ENCODE measurements at places on chromosomes 13 and 19.

- no peak for DNase-seq
Measured at GRCh38 chr13:35699825-35700510, 223.5 kb upstream of the MAB21L1 start.

- DNase-seq: no peak
Measured at GRCh38 chr13:59332966-59333365, 830.8 kb downstream of the DIAPH3 start.

DNA sequence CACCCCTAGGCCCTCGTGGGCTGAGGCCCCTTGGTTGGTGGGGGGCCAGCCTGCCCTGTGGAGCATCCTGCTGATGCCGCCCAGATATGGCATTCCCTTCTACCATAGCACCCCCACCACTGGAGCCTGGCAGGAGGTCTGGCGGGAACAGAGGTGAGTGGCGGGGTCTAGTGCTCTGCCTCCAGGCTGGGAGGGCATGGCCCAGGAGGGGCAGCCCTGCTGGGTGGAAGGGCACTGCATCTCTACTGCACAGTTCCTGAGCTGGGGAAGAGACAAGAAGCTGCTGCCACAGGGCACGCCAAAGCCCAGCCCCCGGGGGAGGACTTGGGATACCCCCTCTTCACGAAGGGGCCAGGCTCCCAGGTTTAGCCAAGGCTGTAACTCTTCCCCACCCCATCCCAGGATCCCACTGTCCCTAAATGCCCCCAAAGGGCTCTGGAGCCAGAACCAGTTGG, 2.4 kb upstream of the KMT2B start:
- DNase-seq: no peak

- no peak for DNase-seq
Measured at GRCh38 chr13:30502237-30502636, 36.5 kb upstream of the HMGB1 start.

- DNase-seq: no peak
Measured at GRCh38 chr13:85806553-85807175, 7.4 kb upstream of the SLITRK6 start.

DNA sequence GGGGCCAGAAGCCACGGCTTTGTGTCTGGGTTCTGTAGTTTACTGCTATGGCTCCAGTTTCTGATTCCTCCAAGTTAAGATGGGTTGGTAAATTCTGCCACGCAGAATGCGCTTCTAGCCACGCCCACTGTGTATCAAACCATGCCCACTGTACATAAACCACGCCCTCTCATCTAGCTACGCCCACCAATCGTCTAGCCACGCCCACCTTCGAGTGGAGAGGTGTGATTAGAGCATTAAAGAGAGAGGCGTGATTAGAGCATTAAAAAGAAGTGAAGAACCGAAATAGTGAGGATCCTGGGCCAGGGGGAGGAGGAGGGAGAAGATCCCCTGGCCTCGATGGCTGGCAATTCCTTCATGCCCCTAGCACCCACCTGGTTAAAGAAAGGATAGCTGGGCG, 43.7 kb upstream of the ADGRE5 start:
- DNase-seq: no peak

DNA sequence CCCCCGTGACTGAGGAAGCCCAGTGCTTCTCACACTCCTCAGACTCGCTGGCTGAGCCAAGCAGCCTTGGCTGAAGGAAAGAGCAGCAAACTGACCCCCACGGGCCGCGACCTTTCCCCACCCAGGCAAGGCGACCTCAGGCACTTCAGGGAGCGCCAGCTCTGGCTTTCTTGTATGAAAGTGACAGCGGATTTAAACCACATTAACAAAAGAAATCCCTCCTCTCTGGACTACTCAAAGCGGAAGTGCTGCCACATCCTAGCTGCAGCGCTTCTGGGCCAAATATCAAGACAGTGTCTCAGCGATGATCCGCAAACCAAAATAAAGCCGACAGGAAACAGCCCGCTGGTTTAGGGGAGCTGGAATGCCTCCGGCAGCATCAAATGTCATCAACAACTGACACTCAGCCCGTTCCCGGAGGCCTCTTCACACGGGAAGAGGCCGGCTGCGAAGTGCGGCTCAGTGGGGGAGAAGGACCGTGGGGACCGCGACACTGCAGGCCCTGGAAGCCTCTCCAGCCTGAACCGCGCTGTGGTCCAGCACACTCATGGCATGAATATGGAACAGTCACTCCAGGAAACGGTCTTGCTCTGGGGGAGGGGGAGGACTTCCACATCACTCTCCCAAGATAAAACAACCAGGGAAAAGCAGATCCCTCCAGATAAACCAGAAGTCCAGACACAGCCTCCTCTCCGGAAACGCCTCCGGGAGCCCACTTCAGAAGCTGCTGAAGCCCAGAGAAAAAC, 1.4 kb downstream of the RASA3 start:
- DNase-seq: no peak

- DNase-seq: no peak
Measured at GRCh38 chr19:4584670-4585460, 25.4 kb upstream of the SEMA6B start.

GRCh38 chr13:26784704-26785639, 24.4 kb upstream of the GPR12 start:
- no peak for DNase-seq

- no peak for DNase-seq
Measured at GRCh38 chr19:16867211-16867610, 21.6 kb upstream of the F2RL3 start.

GRCh38 chr13:77820431-77821149, 98.0 kb downstream of the EDNRB start:
- no peak for DNase-seq

DNA sequence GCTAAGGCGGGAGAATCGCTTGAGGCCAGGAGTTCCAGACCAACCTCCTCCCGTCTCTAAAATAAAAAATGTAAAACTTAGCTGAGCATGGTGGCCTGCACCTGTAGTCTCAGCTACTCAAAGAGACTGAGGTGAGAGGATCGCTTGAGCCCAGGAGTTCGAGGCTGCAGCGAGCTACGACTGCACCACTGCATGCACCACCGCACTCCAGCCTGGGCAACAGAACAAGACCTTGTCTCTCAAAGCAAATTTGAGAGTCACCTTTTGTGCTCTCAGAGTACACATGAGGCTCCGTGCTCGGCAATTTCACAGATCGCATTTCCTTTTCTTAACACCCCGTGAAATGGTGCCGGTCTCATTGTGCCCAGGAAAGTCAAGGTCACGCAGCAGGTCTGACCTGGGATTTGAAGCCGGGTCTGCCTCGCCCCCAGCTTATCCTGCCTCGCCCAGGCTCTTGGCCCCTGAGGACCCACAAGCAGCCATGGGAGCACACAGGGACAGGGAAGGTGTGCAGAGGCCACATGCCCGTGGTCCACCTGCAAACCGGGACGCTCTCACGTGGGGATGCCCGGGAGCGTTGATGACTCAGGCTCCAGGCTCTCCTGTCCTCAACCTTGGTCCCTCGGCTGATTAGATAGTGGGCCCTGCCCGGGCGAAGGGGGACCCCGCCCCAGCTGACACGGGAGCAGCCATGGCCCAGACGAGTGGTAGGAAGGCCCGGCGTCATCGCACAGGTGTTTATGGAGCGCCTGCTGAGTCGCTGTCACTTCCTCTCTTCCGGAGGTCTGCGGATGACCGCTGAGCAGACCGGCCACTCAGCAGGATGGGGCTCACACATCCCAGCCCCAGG, 1.1 kb upstream of the SMIM24 start:
- no peak for DNase-seq

- no peak for DNase-seq
Measured at GRCh38 chr13:64756621-64757020, 2473.5 kb downstream of the PCDH9 start.

GRCh38 chr13:44854313-44855060, 134.8 kb downstream of the NUFIP1 start:
- DNase-seq: no peak

DNA sequence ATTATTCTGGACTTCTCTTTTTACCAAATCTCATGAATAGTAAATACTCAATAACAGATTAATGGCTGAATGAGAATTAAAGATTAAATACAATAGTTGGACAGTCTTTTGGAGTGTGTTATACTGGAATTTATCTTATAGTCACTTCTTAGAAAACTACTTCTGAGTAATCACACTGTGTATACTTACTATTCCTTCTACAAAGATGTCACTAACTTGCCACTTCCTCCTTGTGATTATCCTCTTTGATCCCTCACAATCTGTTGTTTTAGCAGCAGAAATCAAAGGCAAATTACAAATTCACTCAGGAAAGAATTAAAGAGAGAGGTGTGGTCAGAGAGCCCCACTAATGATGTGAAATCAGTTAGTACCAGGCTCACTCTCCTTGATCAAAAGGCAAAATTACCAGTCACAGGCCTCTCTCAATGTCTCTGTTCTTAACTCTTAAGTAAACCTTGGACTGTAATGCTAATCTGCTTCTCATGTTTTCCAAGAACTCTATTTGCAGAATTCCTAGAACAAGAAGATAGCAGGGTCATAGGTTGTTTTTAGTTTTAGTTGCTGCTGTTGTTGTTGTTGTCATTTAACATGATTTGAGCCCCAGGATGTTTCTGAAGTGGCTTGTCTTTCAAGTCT, 37.3 kb upstream of the FNDC3A start:
- DNase-seq: no peak

DNA sequence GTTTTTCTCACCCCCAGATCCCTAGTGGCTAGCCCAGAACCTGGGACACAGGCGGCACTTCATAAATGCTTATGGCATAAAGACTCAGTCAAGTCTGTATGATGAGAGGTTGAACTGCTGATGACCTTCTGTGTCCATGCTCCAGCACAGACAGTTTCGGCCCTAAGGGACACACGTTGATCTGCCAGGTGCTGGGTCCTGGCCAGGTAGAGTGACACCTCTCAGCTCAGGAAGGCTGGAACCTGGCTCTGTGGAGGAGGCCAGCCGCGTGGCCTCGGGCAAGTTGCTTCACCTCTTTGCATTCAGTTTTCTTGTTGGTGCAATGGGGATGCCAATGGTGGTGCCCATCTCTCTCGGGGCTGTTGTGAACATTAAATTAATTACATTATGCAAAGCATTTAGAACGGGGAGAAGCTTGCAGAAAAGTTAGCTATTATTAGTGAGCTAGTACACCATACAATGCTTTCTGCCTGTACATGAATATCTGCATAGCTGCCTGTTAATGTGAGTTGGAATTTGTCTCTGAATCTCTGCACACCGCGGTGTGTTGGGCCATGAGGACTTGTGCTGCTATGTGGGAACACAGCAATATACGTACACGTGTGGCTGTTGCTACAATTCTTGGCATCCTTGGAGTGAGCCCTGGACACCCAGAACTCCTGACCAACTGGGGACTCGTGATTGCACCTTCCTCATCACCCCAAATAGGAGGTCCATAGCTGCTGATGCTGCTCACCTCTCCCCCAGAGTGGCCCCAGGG, 8.4 kb downstream of the GADD45B start:
- DNase-seq: no peak

DNA sequence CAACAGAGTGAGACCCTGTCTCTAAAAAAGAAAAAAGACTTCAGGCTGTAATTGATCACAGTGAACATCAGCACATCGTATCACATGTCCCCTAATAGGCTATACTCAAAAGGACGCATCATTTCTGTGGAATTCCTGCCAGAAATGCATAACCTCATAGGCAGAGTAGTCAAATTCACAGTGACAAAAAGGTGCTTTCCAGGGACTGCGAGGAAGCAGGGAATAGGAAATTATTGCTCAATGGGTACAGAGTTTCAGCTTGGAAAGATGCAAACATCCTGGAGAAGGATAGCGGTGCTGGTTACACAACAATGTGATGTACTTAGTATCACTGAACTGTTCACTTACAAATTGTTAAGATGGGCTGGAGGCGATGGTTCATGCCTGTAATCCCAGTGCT, 41.1 kb upstream of the MRI1 start:
- DNase-seq: no peak

DNA sequence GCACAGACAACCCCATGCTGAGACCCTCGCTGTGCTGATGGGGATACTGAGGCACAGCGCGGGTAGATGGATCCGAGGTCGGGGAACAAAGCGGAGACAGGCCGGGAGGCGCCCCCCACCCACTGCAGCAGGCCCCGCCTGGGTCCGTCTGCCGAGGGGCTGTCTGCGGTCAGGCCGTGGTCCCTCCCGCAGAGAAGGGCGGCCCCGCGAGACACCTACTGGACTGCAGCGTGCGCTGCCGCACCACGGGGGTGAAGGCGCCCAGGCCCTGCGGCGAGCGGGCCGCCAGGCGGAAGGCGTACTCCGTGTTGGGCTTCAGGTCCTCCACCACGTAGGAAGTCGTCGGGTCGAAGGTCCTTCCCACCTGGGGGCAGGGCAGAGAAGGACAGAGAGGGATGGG, 101.9 kb downstream of the PTPRS start:
- no peak for DNase-seq

- no peak for DNase-seq
Measured at GRCh38 chr13:44543369-44543768, 32.8 kb downstream of the TSC22D1 start.

DNA sequence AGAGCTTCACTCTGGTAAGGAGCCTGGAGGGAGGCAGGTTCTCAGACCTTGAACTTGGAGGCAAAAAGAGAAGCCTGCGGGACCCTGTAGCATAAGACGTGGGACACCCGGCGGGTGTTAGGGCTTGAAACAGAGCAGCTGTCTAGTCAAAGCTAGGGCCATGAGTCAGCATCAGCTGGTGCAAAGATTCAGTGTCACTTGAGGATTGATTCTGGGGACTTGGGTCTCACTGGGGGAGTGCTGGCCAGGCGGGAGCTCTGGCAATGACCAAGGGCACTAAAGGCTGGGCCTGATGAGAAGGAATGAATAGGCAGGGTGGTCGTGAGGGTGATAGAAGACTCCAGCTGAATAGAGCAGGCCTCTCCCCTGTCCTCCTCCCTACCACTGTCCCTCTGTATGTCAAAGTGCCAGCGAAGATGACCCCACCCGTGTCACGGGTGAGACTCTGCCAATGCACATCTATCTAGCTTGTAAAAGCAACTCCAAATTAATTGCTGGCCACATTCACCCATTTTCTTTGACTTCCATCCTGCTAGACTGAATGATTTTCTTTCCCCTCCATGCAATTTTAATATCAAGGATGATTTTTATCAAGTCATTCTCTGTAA, 97.1 kb downstream of the MBNL2 start:
- no peak for DNase-seq

DNA sequence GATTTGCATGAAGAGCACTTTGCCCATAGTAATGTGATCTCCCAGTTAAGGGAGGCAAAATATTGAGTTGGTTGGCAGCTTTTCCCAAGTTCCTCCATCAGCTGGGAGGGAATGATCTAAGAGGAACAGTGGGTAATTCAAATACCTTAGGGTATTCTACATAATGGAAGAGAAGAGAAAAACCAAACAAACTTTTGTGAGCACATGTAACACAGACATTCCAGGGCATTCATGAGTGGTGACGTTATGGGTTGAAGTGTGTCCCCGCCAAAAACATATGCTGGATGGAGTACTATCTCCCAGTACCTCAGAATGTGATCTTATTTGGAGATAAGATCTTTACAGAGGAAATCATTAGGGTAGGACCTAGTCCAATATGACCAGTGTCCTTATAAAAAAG, 220.1 kb downstream of the FOXO1 start:
- no peak for DNase-seq

Data from stimulated activated CD4-positive, alpha-beta T cell treated with anti-CD3 and anti-CD28 coated beads, TNF-alpha, amount 100 ng/mL, for 1 hour (primary cell).